ENCODE measurements at places on chromosomes 6 and 20.

DNA sequence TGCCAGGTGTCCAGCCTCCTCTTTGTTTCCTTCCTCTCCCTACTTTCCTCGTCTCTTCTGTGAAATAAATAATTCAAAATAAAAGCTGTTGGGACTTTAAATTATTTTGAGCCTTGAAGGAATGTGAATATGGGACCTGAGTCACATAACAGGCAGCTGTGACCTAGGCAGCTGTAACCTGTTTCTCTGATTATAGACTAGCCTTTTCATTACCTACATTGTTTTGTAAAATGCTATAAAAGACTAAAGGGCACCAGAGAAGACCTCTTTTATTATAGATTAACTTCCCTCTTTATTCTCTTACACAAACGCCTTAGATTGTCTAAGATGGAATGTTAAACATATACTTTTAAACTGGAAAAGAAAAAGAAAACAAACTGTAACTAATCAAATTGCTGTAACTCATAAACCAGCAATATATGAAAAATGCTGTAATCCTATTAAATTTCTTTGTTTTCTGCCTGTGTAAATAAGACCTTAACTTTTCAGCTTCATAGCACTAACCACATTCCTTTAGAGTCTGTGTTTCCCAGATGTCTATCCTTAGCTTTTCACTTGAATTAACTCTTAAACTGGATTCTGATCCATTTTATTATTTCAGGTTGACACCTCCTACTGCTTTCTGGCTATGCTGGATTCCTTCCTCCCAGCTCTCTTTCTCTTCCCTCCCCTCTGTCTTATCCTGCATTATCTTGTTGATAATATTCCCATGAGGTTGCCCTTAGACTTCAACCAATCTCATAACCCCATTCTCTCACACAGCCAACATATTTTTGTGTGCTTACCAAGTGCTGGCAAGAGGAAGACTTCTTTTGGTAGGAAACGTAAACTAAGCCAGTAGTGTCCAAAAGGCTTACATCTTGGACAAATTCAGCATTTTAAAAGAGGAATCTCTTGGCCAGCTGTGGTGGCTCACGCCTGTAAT lies 69.2 kb downstream of the TPD52L1 start:
- no peak for DNase-seq

GRCh38 chr6:129130959-129131681 lies 248.2 kb downstream of the LAMA2 start:
- no peak for DNase-seq

DNA sequence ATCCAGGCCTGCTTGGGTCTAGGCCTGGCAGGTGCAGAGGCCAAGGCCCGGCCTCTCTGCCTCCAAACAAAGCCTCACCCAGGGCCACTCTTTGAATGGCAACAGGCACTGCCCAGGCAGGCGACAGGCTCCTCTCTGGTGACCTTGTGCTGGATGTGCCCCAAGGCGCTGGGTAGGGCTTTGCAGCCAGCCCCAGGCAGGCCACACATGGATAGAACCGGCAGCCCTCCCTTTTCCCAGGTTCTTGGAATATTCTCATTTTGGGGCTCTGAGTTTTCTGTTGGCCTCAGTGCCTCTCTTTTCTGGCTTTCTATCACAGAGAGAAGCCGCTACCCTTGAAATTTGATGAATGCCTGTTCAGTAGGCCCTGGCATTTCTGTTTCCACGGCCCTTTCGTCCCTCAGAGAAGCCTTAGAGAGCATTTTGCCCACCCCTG lies 18.9 kb downstream of the PKIG start:
- no peak for DNase-seq

- DNase-seq, result no peak
These were observed 18.2 kb downstream of the GNAS-AS1 start for GRCh38 chr20:58832457-58832856.

DNA sequence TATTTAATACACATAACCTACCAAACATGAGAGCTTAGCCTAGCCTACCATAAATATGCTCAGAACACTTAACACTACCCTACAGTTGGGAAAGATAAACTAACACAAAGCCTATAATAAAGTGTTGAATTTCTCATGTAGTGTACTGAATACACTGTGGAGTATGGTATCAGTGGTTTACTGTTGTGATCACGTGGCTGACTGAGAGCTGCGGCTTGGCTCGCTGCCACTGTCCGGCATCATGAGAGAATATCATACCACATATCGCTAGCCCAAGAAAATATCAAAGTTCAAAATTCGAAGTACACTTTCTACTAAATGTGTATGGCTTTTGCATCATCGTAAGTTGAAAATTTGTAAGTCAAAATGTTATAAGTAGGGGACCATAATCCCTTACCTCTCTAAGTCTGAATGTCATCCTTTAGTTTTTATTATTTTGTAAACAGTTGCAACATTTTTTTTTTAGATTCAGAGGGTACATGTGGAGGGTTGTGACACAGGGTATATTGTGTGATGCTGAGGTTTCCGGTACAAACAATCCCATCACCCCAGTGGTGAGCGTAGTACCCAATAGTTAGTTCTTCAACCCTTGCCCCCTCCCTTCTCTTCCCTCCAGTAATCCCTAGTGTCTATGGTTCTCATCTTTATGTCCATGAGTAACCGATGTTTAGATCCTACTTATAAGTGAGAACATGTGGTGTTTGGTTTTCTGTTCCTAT lies 14.6 kb upstream of the TAAR1 start:
- no peak for DNase-seq

DNA sequence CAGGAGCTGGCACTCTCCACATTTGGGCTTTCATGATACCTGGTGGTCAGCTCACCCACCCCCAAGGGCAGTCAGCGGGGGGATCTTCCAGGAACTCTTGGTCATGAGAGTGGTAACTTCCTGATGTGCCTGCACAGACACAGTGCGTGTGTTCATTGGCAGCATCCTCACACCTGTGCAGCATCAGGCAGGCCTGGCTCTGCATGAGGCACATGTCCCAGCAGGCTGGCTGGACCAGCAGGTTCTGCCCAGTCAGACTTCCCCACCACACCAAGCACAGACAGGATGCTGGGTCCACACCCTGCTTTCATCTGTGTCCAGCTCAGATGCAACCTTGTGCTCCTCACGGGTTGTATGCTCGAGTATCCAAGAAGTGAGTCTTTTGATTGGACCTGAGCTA lies 15.7 kb upstream of the UNC93A start:
- no peak for DNase-seq

GRCh38 chr6:132760256-132760655 lies 2.6 kb upstream of the VNN2 start:
- no peak for DNase-seq

DNA sequence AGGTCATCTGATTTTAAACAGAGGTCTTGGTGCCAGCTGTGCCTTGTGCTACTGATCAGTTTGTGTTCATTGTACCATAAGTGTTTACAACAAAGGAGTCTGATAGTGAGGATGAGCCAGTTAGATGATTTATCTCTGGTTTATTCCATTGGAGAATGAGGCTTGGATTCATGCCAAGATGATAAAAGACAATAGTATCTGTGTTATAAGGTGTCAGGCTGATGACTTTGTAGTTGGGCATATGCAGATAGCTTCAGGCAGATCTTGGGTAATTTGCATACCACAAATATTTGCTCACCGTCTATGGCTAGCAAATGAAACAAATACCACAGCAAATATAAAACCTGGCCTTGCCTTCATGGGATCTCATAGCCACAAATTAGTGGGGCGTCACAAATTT lies 43.3 kb upstream of the PHACTR2 start:
- DNase-seq, result no peak

GRCh38 chr20:32110173-32110704 lies 725 bp downstream of the TM9SF4 start:
- DNase-seq, result no peak

GRCh38 chr6:130838951-130839350 lies 11.7 kb downstream of the SMLR1 start:
- DNase-seq, result no peak

DNA sequence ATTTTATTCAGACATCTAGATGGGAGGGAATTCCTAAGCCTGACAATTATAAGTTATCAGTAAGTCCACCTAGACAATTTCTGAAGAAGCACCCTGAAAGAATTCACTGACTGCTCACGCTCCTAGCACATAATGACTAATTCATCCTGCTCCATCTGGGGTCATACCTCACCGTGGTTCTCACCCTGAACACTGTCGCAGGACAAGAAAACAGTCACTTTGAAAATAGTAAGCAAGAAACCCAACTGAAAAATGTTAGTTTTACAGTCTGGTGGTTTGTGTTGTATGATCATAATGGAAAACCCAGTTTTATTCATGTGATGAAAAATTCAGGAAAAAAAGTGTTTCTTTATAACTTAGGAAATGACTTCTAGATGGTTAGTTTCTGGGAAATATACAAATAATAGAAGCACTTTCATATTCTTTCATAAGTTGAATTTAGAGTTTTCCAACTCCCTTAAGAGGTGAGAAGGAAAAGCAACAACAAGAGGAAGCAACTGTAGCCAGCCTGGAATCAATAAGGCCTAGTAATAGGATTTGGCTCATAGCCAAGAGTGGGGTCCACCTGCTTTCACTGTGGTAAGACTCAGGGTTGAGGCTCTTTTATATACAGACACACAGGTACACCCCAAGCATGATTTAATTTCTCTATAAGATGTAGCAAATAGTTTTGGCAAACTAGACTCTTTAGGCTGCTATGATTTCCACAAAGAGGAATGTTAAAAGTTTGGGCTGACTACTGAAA lies 94.1 kb downstream of the HIVEP2 start:
- no peak for DNase-seq

DNA sequence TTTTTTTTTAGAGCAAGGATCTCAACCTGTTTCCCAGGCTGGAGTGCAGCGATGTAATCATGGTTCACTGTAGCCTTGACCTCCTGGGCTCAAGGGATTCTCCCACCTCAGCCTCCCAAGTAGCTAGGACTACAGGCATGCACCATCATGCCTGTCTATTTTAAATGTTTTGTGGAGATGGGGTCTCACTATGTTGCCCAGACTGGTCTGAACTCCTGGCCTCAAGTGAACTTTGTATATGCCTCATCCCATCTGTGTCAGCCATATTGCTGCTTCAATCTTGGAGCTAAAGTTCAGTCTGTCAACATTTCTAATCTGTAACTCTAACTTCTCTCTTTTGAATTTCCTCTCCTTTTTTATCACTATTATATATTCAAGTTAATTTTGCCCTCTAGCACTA lies 54.3 kb downstream of the CD164 start:
- DNase-seq, result no peak

DNA sequence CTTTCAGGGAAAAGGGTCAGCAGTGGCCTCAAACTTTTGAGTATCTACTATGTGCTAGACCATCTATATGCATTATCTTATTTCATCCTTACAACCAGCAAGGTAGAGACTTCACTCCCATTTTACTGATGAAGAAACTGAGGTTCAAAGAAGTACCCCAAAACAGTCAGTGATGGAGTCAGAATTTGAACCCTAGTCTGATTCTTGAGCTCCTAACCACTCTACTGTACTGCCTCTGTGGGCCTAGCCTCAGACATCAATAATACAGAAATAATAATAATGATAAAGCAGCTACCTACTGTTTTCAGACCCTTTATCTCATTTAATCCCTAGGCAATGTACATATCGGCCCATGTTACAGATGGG lies 8.4 kb downstream of the ADA start:
- no peak for DNase-seq

GRCh38 chr6:34887753-34888513 lies at the start of gene TAF11:
TAF11 (minus strand) TSS chr6:34888042; CDS start chr6:34887957, 85 bp downstream.
- peak; percentile 82 for DNase-seq

- DNase-seq, result no peak
These were observed 169.5 kb downstream of the VEGFA start for GRCh38 chr6:43939281-43940070.

GRCh38 chr6:86456821-86457220 lies 480.5 kb upstream of the HTR1E start:
- DNase-seq, result no peak

DNA sequence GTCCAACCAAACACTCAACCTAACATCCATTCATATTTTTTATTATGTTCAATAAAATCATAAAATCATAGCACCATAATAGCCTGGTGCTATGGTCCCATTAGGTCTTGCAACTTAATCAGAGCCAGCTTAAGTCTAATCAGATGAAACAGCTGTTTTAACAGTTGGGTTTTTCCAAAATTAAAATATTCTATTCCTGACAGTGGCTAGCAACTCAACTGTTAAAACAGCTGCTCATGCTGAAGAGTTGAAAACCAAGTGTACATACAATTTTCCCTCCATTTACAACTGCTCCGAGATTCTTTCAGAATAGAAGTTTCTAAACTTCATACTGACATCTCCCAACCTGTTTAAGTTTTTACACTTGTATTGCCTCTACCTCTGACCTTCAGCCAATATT lies 89.5 kb downstream of the UBE3D start:
- no peak for DNase-seq

- no peak for DNase-seq
These were observed 36.4 kb upstream of the RREB1 start for GRCh38 chr6:7071405-7071804.

DNA sequence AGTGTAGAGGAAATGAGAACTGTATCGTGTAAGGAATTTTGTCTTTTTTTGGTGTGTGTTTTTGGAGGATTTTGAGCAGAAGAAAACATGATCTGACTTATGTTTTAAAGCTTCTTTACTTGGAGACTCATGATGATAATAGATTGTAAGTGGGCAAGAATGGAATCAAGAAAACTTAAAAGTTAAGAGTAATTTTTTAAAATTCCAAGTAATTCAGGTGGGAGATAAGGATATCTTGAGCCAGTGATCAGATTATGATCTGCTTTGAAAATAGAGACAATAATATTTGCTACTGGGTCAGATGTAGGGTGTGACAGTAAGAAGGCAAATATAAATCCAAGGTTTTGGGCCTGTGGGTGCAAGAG lies 734 bp downstream of the ZSCAN26 start:
- DNase-seq, result no peak

DNA sequence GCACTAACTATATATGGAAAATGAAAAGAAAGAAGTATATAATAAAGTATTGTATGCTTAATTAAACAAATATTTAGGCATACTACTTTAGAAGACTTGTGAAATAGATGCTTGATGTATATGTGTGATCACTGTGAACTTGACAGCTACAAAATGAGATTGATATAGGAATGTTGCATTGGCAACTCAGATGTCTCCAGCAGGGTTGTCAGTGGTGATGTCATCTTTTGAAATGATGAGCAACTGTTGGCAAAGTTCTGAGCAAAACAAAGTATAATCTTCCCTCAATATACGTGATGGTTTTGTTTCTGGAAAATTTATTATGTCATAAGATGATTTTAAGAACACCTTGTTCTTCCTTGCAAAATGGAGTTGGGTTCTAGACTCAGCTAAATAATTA lies 133.8 kb downstream of the ARID1B start:
- DNase-seq, result no peak

GRCh38 chr6:91490671-91491301 lies 903.9 kb upstream of the MAP3K7 start:
- DNase-seq, result no peak

- no peak for DNase-seq
These were observed 545.1 kb upstream of the GJE1 start for GRCh38 chr6:141587482-141588266.

All from activated CD8-positive, alpha-beta memory T cell treated with anti-CD3 and anti-CD28 coated beads for 4 hours (primary cell).